T-helper 1 cell (primary cell): ENCODE measurements at places on chromosomes 12 and 14.

DNA sequence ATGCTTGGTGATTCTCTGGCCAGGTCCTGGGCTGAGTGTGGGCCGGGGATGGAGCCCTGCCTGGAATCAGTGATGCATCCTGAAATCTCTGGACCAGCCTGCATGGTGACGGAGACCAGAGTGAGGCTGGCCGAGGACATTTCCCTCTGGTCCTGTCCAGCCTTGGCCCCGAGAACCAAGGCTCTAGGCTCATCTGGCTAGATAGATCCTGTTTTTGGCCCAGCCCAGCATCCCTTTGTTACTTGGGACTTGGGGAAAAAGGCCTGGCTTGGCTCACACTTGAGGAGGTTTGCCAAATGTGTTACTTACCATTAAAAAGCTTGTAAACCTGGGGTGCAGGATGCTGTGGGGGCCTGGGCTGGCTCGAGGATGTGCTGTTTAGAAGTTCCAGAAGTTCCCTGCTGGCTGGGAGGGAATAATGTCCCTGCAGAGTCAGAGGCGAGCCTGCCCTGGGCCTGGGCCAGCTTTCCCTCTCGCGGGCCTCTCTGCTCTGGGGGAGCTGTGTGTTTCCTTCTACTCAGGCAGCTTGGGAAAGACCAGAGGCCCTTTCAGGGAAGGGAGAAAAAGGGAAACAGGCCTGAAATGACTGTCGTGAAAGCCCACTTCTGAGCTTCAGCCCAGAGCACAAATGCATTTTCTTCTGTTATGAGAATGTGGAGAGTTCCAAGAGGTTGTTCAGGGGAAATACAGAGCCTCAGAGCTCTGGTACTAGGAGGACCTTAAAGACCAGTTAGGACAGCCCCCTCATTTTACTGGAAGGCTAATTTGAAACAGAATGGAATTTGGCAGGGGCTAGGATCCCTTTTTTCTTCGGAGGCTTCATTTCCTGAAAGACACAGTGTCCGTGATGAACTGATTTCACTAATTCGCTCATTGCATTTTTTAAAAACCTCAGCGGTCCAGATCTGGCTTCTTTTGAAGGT, 47.2 kb upstream of the CTDSP2 start:
- DNase-seq: no peak

- DNase-seq: no peak
These were observed 1124.0 kb upstream of the TMEM132C start for GRCh38 chr12:127143020-127143419.

DNA sequence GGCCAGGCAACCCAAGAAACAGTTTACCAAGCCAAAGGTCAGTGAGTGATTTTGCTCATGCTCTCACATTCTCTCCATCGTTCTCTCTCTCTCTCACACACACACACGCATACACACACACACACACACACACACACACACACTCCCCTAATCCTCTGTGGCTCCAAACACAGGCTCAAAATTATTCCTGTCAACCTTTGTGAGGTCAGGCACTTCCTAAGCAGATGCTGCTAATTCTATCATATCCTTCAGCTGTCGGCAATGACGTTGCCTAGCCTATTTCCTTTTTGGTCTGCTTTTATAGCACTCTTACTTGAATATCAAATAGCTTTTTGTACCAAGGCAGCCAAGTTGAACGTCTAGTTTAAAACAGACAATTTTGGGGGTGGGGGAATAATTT, 98.9 kb upstream of the EGLN3 start:
- no peak for DNase-seq

- no peak for DNase-seq
These were observed 12.9 kb downstream of the ANKRD13A start for GRCh38 chr12:110012137-110012536.

DNA sequence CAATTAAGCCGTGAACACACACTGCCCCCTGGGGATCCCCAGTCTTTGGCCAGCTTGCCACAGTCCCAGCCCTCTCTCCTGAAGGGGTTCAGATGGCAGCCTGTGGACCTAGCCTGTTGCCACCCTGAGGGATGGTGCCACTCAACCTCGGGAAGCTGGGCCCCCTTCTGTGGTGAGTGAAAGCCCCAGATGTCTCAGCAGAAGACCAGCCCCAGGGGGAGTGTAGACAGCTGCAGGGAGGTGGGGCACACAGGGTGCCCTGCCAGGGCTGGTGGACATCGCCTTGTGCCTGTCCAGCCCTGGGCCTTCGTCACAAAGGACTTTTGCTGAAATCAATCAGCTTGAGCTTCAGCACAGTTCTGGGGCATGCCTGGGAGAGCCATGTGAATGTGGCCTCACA, 32.4 kb downstream of the C14orf132 start:
- no peak for DNase-seq

DNA sequence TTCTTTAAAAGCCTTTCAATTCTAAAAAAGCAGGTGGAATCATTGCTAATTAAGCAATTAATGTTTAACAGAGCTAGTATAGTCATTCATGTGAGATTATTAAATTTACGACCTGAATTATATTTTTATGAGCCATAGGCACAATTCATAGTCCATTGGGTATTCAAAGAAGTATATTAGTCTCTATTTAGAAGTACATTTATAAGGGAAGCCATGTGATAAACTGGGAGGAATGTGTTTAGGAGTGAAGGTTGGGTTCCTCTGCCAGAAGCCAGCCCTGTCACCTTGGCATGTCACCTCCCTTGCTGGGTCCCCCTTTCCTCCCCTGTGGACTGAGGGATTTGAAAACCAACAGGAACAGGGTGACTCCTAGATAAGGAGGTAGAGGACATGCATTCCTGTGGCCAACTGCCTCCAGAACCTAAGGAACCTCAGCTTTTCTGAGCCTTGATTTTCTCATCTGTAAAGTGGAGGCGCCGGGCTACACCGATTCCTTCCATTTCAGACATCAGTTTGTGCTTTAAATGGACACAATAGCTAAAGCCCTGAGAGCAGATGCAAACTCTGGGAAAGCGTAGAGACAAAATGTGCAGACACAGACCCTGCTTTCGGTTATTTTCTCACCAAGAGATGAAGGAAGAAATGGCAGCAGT, 5.4 kb upstream of the KRT2 start:
- no peak for DNase-seq

DNA sequence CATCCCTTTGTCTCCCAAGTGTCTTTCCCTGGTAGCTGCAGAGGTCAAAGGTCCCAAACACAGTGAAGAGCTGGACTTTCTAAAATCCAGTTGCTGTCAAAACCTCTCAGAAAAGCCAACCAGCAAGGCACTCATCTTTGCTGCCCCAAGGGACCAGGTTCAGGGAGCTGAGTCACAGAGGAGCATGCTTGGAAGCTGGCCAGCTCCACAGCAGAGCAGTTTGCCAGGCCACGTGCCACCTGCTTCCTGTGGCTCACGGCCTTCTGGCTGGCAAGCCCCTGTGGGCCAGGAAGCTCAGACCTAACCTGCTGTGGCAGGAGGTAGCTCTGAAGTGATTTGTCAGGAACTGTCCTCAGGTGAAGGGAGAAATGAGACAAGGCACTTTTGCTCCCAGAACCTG, 3.6 kb downstream of the ISCU start:
- DNase-seq: peak; percentile 69

GRCh38 chr12:27645671-27646070, 50.6 kb upstream of the REP15 start:
- DNase-seq: no peak

DNA sequence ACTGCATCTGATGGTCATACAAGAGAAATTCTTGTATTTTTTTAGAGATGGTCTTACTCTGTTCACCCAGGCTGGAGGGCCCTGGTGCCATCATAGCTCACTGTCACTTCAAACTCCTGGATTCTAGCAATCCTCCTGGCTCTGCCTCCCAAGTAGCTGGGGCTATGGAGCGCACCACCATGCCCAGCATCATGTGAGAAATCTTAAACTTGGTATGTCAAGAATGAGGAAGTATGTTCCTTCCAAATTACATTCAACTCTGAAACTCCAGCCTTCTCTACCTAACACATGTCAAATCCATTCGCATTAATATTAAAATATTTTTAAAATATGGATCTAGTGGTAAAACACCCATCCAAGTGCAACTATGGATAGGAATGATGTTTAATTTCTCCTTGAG, 27.5 kb upstream of the CDKN3 start:
- DNase-seq: no peak
